Pulmonary artery endothelial cell (primary cell): ENCODE measurements at places on chromosomes 13 and 19.

DNA sequence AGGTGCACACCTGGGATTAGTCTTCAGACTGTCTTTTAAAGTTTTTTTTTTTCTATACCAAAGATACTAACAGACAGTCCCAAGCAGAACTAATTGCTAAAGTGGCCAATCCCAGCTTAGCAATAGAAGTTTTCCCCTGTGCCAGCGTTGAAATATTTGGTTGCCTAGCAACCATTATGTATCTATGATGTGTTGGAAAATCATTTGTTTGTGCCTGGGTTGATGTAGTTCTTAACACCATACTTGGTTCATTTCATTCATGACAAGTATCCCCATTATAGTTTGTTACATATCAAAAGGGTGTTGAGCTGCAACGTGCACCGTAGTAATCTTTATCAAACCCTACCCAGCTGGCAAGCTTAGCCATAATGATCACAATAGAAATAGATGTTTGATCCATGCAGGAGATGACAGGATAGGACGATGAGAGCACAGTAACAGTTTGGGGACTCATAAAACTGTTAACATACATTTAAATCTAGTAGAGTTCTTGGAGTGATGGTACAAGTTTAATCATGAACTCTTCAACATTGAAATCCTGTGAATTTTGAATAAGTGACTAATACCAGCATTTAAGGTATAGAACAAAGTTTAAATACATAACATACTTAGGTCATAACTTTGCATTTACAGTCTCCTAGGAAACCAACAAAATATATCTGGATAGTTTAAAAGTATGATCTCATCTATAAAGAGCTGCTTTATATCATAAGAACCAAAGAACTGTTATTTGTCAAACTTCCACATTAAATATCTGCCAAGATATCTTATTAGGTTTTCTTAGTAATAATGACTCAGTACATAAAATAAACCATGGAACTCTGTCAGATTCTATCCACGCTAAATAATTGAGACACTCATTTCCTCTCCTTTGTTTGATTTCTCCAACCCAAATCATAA lies 73.4 kb downstream of the MBNL2 start:
- peak; percentile 60 for DNase-seq

- no peak for DNase-seq
Measured at GRCh38 chr13:40094056-40094455, 438.6 kb downstream of the COG6 start.

DNA sequence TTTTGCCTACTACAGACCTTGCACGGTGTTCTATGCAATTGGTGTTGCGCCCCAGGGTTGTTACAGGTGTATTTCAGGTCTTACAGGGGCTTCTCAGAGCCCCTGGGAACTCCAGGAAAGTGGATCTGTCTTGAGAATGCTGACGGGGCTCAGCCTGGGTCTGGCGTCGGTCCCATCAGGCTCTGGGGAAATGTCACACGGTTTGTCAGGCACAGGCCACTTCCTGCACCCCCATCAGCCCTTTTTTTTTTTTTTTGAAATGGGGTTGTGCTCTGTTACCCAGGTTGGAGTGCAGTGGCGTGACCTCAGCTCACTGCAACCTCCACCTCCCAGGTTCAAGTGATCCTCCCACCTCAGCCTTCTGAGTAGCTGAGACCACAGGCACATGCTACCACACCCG lies 13.2 kb downstream of the CLEC4G start:
- no peak for DNase-seq

GRCh38 chr19:34428549-34429285 lies 536 bp downstream of the UBA2 start:
- DNase-seq, result no peak

DNA sequence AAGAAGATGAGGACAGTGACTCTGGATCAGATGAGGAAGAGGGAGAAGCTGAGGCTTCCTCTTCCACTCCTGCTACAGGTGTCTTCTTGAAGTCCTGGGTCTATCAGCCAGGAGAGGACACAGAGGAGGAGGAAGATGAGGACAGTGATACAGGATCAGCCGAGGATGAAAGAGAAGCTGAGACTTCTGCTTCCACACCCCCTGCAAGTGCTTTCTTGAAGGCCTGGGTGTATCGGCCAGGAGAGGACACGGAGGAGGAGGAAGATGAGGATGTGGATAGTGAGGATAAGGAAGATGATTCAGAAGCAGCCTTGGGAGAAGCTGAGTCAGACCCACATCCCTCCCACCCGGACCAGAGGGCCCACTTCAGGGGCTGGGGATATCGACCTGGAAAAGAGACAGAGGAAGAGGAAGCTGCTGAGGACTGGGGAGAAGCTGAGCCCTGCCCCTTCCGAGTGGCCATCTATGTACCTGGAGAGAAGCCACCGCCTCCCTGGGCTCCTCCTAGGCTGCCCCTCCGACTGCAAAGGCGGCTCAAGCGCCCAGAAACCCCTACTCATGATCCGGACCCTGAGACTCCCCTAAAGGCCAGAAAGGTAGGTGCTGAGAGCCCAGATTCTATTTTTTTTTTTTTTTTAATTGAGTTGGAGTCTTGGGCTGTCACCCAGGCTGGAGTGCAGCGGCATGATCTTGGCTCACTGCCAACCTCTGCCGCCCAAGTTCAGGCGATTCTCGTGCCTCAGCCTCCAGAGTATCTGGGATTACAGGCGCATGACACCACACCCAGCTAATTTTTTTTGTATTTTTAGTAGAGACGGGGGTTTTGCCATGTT lies 2.3 kb downstream of the PPP1R15A start:
- DNase-seq, result no peak

- DNase-seq, result no peak
Measured at GRCh38 chr13:75329723-75330122, 152.2 kb downstream of the TBC1D4 start.
